ENCODE measurements at places on chromosomes 2 and 18. TPM values are rescaled to one million over a fixed set of nuclear protein-coding genes. Genes with fewer than 3 reads are reported as not detected.

Gene TNFAIP6
- 19.3 TPM for total RNA-seq

Gene ASTL
- total RNA-seq = not detected

Gene CHN1
- total RNA-seq = 12.5 TPM

Gene RAPH1
- total RNA-seq = 84.6 TPM

Gene ZNF396
- total RNA-seq = 0.88 TPM

Gene C1GALT1C1L
- 0.25 TPM for total RNA-seq

Gene COL4A4
- total RNA-seq = 35.2 TPM

Gene CD8B2
- total RNA-seq = not detected

Gene PTPN18
- total RNA-seq = 30.6 TPM

Gene TMEM17
- total RNA-seq = 0.69 TPM

Gene VAMP8
- total RNA-seq = not detected

Gene RAX
- total RNA-seq = not detected

Gene C2orf92
- total RNA-seq = 0.93 TPM

Gene CFAP221
- total RNA-seq = not detected

Gene ALPI
- not detected for total RNA-seq

Gene DTNA
- 10.8 TPM for total RNA-seq

Gene ABCG5
- not detected for total RNA-seq

Gene FOXD4L1
- total RNA-seq = 0.15 TPM

Gene TGFA
- not detected for total RNA-seq

Gene AKAIN1
- not detected for total RNA-seq

Gene MTHFD2
- 60.3 TPM for total RNA-seq

Gene AQP12B
- total RNA-seq = not detected

Gene RFTN2
- total RNA-seq = 16.2 TPM

Gene IL36G
- not detected for total RNA-seq

Gene VWC2L
- not detected for total RNA-seq

Gene SRD5A2
- not detected for total RNA-seq

Gene MAP3K19
- not detected for total RNA-seq

Gene PLEKHM3
- 6.1 TPM for total RNA-seq

Gene CDCA7
- total RNA-seq = 3.9 TPM

Gene MC4R
- not detected for total RNA-seq

Gene ZNF2
- 5.2 TPM for total RNA-seq

Gene STON1
- total RNA-seq = 17.0 TPM
